ENCODE measurements at places on chromosomes 11 and 22. TPM values are rescaled to one million over a fixed set of nuclear protein-coding genes. Genes with fewer than 3 reads are reported as not detected.

Gene P2RY6
- total RNA-seq: 0.19 TPM

Gene RBMXL2
- not detected for total RNA-seq

Gene TMPRSS13
- total RNA-seq: not detected

- DNase-seq: no peak
Measured at GRCh38 chr22:42300259-42301076, 30.0 kb upstream of the TCF20 start.

DNA sequence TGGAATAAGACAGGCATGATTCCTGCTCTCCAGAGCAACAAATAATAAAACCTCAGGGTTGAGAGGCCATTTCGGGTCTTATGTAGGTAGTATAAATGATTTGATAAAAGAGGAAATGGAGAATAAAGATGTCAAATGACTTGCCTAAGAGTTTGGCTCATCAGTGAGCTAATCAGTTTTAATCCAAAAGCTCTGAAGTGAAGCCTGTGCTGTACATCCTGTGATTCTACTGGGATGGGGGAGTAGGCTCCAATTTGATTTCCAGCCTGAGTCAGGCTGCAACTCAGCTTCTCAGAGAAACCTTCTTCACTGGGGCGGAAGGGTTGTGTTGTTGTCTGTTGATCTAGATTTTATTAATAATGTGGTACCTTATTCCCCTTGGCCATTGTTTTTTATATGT lies 192.2 kb upstream of the SORL1-AS1 start:
- DNase-seq: no peak

Gene HORMAD2
- not detected for total RNA-seq

GRCh38 chr11:117303101-117303500 lies 12.0 kb downstream of the BACE1-AS start:
- no peak for DNase-seq

GRCh38 chr11:33315822-33316221 lies 58.6 kb downstream of the HIPK3 start:
- DNase-seq: no peak

GRCh38 chr11:7851391-7851790 lies 54.6 kb upstream of the OR5P2 start:
- DNase-seq: no peak

GRCh38 chr22:35316751-35317150 lies 17.1 kb downstream of the TOM1 start:
- DNase-seq: no peak

DNA sequence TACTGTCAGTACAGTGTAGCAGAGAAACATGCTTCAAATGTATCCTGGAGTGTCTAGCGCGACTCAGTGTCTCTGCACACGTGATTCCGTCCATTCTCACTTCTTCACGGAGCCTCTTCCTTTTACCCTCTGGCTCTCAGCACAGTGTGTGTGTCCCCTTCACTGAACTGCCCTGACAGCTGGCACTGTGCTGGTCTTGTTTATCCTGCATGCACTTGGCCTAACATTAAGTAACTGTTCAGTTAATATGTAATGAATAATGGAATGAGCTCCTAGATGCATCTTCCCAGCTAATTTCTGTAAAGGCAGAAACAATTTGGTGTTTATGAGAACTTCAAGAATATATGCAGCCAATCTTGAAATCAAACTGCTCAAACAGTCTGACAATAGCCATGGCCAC lies 44.4 kb downstream of the KMT5B start:
- DNase-seq: no peak

DNA sequence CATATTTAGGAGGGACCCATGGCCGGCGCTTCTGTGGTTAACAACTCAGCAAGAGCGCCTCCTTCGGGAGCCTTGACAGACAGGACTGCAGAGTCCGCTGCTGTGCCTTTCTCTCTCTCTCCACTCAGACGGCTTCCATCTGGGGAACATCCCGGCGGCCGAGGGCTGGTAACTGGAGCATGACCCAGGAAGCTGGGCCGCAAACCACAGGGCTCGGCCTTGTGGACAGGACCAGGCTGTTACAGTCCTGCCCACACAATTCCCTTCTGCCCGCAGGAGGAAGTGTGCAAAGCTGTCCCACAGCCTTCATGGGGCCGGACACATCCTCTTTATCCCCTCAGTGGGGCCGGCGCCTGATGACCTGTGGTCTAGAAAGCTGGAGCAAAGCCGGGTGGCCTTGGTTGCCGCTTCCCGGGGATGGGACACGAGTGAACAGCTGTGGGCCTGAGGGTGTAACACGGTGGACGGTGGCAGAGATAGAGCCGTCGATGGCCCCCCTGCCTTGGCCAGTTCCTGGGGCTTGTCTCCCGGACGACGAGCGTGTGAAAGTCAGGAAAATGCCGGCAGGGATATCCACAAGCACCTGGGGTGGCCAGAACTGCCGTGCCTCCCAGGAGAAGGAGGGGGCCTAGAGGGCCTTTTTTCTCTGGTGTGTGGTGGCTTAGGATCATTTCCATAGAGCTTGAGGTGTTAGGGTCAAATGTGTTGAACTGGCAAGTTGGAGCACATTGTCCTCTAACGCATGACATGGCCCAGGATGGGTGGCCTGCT lies 50.1 kb downstream of the FBLN1 start:
- DNase-seq: no peak

Gene LAYN
- 12.3 TPM for total RNA-seq

Measured in right atrium auricular region (tissue), 2 donors.